Dermis blood vessel endothelial cell (primary cell): ENCODE measurements at places on chromosomes 4 and X. TPM values are rescaled to one million over a fixed set of nuclear protein-coding genes. Genes with fewer than 3 reads are reported as not detected.

Gene NPFFR2
- total RNA-seq, result not detected in 2 replicates

Gene ANAPC10
- total RNA-seq, result 27.6 and 35.6 TPM in 2 replicates

Gene PNPLA4
- total RNA-seq, result 11.3 and 13.6 TPM in 2 replicates

Gene ASMT
- total RNA-seq, result not detected in 2 replicates

Gene TRAM1L1
- total RNA-seq, result 0.17 and 0.88 TPM in 2 replicates

- no peak for DNase-seq
Observed at GRCh38 chrX:45747905-45748304, 547.2 kb upstream of the DIPK2B start.

- DNase-seq, result no peak
Observed at GRCh38 chrX:94524867-94525266, 850.9 kb downstream of the FAM133A start.

DNA sequence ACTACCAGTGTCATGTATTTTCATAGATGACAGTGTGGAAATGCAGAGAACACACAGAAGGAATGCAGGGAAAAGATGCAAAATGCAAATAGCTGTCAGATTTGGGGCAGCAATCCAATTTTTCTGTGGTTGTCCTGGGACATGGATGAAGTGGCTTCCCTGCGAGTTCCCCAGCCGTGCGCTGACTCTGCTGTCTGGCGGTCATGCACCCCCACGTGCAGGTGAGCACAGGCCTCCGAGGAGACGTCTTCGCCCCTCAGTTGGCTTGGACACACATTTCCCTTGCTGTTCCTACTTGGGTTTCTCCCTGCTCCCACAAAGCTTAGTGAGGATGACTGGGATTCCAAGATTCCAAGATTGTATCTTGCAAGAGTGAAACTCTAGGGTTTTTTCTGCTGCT, 24.4 kb downstream of the BLOC1S4 start:
- no peak for DNase-seq

- DNase-seq, result no peak
Observed at GRCh38 chr4:2411786-2412510, 6.5 kb downstream of the ZFYVE28 start.

- no peak for DNase-seq
Observed at GRCh38 chr4:16111533-16111932, 27.7 kb upstream of the PROM1 start.

DNA sequence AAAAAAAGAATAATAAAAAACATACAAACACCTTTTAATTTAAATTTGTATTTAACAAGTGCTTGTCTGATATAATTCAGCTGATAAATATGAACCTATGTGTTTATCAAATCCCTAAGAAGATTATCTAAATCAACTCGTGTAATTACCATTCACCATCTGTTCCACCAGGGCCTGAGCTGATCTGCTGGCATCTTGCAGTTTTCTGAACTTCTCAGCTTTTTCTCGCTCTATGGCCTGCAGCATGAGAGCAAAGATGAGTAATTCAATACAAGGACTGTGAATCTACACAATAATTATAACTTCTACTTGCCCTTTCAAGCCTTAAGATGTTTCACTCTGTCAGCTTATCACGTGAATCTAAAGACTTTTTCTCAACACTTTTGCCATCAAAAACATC, 709.7 kb downstream of the DMD start:
- no peak for DNase-seq

DNA sequence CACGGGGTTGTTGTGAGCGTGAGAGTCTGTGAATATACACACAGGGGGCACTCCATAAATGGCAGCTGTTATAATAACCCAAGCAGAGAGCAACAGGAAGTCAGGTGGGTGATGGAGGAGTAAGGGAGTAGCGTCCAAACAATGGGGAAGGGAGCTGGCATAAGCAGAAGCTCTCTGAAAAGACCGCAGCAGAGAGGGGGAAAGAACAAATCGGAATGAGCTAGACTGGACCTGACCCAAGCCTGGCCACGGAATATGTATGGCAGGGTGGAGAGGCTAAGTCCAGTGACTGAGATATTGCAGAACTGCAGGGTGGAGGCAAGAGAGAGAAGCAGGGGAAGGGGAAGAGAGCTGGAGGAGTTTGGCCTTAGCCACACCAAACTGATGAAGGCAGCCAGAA, 6.5 kb upstream of the GJB1 start:
- DNase-seq, result no peak

- no peak for DNase-seq
Observed at GRCh38 chr4:169114341-169114974, 104.4 kb upstream of the CBR4 start.
